Mesenchymal stem cell (in vitro differentiated cells and primary cell): ENCODE measurements at places on chromosomes 12 and 14.

DNA sequence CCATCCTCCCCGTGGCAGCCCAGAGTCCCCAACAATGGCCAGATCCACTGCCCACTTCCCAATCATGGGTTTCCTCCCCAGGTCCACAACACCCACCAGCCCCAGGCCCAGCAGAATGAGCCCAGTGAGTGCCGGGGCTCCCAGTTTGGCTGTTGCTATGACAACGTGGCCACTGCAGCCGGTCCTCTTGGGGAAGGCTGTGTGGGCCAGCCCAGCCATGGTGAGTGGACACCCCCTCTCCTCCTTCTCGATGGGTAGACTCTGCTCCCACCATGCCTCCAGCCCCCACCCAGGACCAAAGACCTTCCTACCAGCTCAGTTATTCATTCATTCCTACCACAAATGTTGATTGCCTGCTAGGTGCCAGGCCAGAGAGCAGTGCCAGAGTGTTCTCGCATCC is 23.8 kb downstream of the PAPLN start:
- no peak for DNase-seq
- no peak overlapping the region for H3K4me3 ChIP-seq
- H3K27me3 ChIP-seq: no peaks in the 10 kb centered on the region
- no peaks in the 10 kb centered on the region for H3K4me1 ChIP-seq

- H3K36me3 ChIP-seq: no peaks in the 10 kb centered on the region
- no peaks in the 10 kb centered on the region for H3K4me1 ChIP-seq
- DNase-seq: no peak
- H3K4me3 ChIP-seq: no peak overlapping the region
Observed at GRCh38 chr14:67442139-67442906, 30.4 kb upstream of the PLEK2 start.

DNA sequence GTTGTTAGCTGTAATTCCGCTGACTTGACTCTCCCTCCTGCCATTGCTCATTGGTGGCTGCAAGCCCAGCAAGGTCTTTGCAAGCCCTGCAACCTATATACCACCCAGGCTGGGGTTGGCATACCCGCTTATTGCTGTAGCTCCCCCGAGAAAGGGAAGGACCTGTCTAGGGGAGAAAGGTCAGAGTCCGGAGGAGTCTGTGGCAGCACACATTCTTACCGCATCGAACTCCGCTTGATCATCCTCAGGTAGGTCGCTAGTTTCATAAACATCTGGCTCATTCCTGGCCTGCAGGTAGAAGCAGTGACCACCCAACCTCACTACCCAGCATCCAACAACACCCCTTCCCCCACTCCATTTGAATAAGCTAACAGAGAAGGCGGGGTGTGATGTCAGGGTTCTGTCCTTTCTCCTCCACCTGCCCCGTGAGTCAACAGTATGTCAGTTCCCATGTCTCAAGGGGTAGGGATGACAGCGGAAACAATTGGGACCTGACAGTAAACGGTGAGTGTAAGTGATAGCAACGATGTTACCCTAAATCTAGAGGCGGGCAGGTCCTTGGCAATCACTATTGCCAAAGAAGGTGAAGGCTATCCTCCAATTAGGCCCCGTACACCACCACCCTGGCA is 1.1 kb downstream of the DCTN2 start:
- no peak overlapping the region for H3K27ac ChIP-seq
- DNase-seq: peak; percentile 11
- H3K27me3 ChIP-seq: peaks cover 21% of the 10 kb centered on the region
- H3K36me3 ChIP-seq: peaks cover 38% of the 10 kb centered on the region
- H3K4me3 ChIP-seq: peak overlapping the region; percentile 92

DNA sequence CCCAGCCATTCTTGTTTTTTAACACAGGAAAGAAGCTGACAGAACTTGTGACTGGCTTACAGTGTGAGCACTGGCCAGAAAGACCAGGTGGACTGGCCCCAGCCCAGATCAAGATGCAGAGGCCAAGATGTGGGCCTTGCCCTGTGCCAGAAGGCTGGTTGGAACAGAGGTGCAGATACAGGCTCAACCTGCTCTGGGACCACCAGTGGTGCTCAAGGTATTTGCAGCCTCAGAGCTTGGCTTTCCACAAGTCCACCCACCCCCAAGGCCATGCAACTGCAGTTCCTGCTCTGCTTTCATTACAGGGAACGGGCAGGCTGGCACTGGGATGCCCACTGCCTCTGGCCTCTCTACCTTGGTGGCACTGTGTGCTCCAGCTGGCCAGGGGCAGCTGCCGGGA is 23.3 kb downstream of the ZFC3H1 start:
- H3K27me3 ChIP-seq: no peaks in the 10 kb centered on the region
- H3K4me3 ChIP-seq: no peak overlapping the region
- H3K36me3 ChIP-seq: peaks cover 99% of the 10 kb centered on the region
- H3K27ac ChIP-seq: no peak overlapping the region

DNA sequence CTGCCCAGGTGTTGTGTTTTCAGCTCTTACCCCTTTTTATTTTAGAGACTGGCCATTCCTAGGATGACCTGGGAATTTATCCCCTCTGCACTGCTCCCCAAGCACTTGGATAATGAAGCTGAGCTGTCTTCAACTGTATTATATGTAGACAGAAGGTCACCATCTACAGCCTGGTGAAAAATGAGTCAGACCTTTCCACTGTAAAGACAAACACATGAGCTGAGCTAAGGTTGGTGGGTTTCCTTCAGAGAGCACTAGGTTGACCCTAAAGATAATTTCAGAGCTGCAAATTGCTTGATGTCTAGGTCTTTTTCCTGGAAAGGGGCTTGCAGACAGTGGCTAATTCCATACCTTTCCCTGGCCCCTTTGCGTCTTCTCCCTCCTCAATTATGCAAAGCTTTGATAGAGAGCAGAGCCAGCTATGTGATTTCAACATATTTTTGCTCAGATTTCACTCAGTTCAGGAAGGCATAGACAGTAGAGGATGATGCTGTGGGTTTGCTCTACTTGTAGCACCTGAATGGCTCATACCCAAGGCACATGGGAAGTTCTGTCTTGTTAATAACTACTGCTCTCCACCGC is 9.2 kb upstream of the IKZF4 start:
- H3K36me3 ChIP-seq: no peaks in the 10 kb centered on the region
- no peak overlapping the region for H3K4me3 ChIP-seq
- no peak overlapping the region for H3K27ac ChIP-seq
- H3K27me3 ChIP-seq: no peaks in the 10 kb centered on the region
- DNase-seq: peak; percentile 22
- peaks cover 5% of the 10 kb centered on the region for H3K4me1 ChIP-seq

DNA sequence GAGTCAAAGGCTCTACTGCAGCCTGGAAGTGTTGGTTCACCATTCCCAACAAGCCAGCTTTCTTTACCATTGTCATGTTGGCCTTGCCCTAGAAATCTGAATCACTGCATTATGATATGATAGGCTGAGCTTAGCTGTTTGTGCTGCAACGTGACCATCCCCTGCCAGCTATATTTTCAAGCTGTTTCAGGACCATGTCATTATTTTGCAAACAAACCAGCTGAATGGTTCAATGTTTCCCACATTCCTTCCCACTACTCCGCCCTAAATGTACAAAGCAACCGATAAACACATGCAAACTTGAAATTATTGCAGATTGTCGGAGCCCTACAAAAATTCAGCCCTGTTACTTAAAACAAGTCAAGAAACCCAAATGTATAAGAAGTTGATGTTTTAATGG is 136.1 kb downstream of the KICS2 start:
- no peak overlapping the region for H3K27ac ChIP-seq
- peaks cover 5% of the 10 kb centered on the region for H3K4me1 ChIP-seq
- peaks cover 57% of the 10 kb centered on the region for H3K36me3 ChIP-seq
- DNase-seq: no peak

GRCh38 chr12:41188841-41189394 is 798 bp downstream of the PDZRN4 start:
- H3K27me3 ChIP-seq: peaks cover 32% of the 10 kb centered on the region
- no peak for DNase-seq
- peaks cover 18% of the 10 kb centered on the region for H3K4me1 ChIP-seq
- no peak overlapping the region for H3K27ac ChIP-seq

- DNase-seq: no peak
- H3K27me3 ChIP-seq: no peaks in the 10 kb centered on the region
- H3K36me3 ChIP-seq: no peaks in the 10 kb centered on the region
- no peak overlapping the region for H3K27ac ChIP-seq
- no peak overlapping the region for H3K4me3 ChIP-seq
Observed at GRCh38 chr12:93167331-93167730, 210.4 kb upstream of the NUDT4 start.

DNA sequence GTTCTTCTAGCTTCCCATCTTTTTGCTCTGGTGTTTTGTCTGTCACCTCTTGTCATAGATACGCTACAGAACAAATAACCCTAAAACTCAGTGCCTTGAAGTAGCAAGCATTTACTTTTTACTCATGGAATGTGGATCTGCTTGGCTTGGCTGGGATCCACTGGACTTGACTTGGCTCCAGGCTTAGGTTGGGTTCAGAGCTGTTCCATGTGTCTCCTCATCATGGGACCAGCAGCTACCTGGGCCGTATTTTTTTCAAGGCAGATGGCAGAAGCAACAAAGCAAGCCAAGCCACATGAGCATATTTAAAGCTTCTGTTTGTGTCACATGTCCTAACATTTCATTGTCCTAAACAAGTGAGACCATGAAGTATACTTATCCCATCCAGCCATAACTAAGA is 48.7 kb upstream of the ATF1 start:
- no peak for DNase-seq
- H3K4me3 ChIP-seq: no peak overlapping the region
- H3K36me3 ChIP-seq: peaks cover 51% of the 10 kb centered on the region
- no peak overlapping the region for H3K27ac ChIP-seq
- H3K4me1 ChIP-seq: no peaks in the 10 kb centered on the region
- no peaks in the 10 kb centered on the region for H3K27me3 ChIP-seq

GRCh38 chr14:77599889-77600288 is 16.5 kb downstream of the SPTLC2 start:
- no peaks in the 10 kb centered on the region for H3K27me3 ChIP-seq
- H3K4me3 ChIP-seq: no peak overlapping the region
- peaks cover 20% of the 10 kb centered on the region for H3K36me3 ChIP-seq
- H3K4me1 ChIP-seq: peaks cover 19% of the 10 kb centered on the region
- no peak overlapping the region for H3K27ac ChIP-seq

GRCh38 chr14:35335388-35336092 is 43.4 kb downstream of the PSMA6 start:
- no peaks in the 10 kb centered on the region for H3K36me3 ChIP-seq
- H3K27me3 ChIP-seq: no peaks in the 10 kb centered on the region
- DNase-seq: peak; percentile 53
- H3K4me1 ChIP-seq: peaks cover 42% of the 10 kb centered on the region

- no peak for DNase-seq
- H3K4me3 ChIP-seq: no peak overlapping the region
- H3K27ac ChIP-seq: no peak overlapping the region
- H3K4me1 ChIP-seq: no peaks in the 10 kb centered on the region
- no peaks in the 10 kb centered on the region for H3K36me3 ChIP-seq
- H3K27me3 ChIP-seq: no peaks in the 10 kb centered on the region
Observed at GRCh38 chr12:93029091-93029490, 100.0 kb upstream of the EEA1 start.

DNA sequence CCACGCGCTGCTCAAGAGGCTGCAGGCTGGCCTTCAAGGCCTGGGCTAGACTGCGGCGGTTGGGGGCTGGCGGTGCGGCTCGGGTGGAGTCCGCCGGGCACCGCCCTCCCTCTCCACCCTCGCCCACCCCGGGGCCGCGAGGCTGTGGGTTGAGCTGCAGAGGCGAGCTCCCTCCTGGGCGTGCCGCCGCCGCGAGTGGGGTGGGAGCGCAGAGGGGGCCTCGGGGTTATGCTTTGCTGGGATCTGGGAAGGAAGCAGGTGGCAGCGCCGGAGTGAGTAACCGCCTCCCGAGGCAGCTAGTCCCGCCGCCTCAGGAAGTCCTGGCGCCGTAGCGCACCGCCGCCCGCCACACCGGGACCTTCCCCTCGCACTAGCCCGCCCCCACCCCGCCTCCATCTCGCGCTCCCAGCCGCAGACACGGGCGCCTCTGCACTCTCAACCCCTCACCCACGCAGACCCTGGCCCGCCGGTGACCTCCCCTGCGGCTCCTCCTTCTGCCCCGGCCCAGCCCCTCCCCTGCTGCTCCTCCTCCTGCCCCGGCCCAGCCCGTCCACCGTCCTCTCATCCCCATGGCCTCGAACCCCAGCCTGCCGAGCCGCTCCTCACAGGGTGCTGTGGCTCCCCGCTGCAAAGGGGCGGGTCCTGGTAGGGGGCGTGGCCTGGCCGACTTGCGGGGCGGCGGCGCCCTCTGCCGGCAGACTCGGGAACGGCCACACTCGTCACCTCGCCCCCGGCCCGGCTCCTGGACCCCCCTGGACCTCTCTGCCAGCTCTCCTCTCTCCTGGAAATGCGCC is 16.6 kb downstream of the TAMALIN start:
- H3K36me3 ChIP-seq: no peaks in the 10 kb centered on the region
- no peak overlapping the region for H3K27ac ChIP-seq
- H3K4me1 ChIP-seq: peaks cover 38% of the 10 kb centered on the region
- DNase-seq: peak; percentile 72

- H3K27ac ChIP-seq: no peak overlapping the region
- H3K36me3 ChIP-seq: no peaks in the 10 kb centered on the region
- no peaks in the 10 kb centered on the region for H3K4me1 ChIP-seq
- DNase-seq: no peak
- H3K4me3 ChIP-seq: no peak overlapping the region
Observed at GRCh38 chr12:128940974-128941373, 87.7 kb downstream of the GLT1D1 start.

DNA sequence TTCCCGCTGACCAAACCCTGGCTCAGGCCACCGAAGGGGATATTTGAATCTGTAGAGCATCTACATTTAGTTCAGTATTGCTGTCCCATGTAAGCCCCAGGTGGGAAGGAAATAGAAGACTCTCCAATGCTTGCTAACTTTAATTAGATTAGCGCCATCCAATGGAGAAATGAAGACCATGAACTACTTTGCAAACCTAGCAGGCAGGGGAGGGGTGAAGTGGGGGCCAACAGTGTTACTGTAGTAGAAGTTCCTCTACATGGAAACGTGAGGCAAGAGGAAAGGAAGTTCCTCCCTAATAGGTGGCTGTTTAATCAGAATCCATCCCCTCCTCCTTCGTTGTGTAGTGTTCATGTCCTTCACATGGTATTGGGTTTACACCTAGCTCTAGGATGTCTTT is 9.3 kb upstream of the DENND5B start:
- H3K4me3 ChIP-seq: no peak overlapping the region
- no peaks in the 10 kb centered on the region for H3K4me1 ChIP-seq
- peaks cover 7% of the 10 kb centered on the region for H3K36me3 ChIP-seq
- no peak for DNase-seq
- no peak overlapping the region for H3K27ac ChIP-seq

DNA sequence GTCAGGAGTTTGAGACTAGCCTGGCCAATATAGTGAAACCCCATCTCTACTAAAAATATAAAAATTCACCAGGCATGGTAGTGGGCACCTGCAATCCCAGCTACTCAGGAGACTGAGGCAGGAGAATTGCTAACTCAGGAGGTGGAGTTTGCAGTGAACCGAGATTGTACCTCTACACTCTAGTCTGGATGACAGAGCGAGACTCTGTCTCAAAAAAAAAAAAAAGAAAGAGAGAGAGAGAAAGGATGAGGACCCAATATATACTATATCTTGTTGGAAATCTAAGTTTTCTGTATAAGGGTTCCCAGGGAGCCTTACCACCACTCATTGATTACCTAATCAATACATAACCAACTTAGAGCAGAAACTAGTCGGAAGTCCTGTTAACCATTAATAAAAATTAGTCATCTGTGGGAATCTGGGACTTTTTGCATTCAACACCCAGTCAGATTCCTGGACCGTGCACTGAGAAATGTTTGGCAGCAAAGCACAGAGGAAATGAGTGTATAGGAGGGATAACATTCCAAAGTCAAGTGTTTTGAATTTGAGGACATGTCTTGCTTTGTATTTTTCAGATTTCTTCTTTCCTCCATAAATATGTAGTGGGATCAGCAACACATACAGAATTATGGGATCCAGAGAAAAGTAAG is 44.8 kb upstream of the NR2C1 start:
- DNase-seq: peak; percentile 77
- H3K4me1 ChIP-seq: peaks cover 14% of the 10 kb centered on the region
- peak overlapping the region; percentile 82 for H3K27ac ChIP-seq
- H3K4me3 ChIP-seq: no peak overlapping the region
- no peaks in the 10 kb centered on the region for H3K36me3 ChIP-seq
- no peaks in the 10 kb centered on the region for H3K27me3 ChIP-seq
